Body of pancreas (tissue), 4 donors: ENCODE measurements at places on chromosomes 11 and 22.

DNA sequence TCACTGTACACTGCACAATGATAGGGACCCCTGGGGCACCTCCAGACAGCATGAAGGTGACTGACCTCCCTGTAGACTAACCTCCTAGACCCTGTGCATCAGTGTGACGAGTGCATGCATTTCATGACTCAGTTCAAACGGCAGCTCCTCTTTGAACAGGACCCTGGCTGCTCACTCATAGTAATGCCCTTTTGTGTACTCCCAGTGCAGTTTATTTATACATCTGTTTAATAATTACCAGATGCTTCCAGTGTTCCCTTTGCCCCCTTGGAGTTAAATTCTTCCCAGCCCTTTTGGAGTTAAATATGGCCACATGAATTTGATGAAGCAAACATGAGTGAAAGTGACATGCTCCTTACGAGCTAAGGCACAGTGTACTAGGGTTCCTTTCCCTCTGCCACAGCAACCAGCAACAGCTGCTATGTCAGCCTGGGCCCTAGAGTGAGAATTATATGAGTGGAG, 72.4 kb downstream of the PANX1 start:
- no peaks in the 10 kb centered on the region for H3K27me3 ChIP-seq
- no peaks in the 10 kb centered on the region for H3K36me3 ChIP-seq

- no peak for DNase-seq
- no peak overlapping the region for H3K4me3 ChIP-seq
- no peaks in the 10 kb centered on the region for H3K4me1 ChIP-seq
- no peak overlapping the region for H3K27ac ChIP-seq
These were observed 68.9 kb upstream of the SEPTIN5 start for GRCh38 chr22:19645391-19645790.

GRCh38 chr22:47407461-47408025, 645.1 kb downstream of the TBC1D22A start:
- no peak overlapping the region for H3K27ac ChIP-seq
- no peaks in the 10 kb centered on the region for H3K36me3 ChIP-seq
- no peaks in the 10 kb centered on the region for H3K4me1 ChIP-seq
- H3K4me3 ChIP-seq = no peak overlapping the region
- H3K27me3 ChIP-seq = no peaks in the 10 kb centered on the region
- DNase-seq = no peak

DNA sequence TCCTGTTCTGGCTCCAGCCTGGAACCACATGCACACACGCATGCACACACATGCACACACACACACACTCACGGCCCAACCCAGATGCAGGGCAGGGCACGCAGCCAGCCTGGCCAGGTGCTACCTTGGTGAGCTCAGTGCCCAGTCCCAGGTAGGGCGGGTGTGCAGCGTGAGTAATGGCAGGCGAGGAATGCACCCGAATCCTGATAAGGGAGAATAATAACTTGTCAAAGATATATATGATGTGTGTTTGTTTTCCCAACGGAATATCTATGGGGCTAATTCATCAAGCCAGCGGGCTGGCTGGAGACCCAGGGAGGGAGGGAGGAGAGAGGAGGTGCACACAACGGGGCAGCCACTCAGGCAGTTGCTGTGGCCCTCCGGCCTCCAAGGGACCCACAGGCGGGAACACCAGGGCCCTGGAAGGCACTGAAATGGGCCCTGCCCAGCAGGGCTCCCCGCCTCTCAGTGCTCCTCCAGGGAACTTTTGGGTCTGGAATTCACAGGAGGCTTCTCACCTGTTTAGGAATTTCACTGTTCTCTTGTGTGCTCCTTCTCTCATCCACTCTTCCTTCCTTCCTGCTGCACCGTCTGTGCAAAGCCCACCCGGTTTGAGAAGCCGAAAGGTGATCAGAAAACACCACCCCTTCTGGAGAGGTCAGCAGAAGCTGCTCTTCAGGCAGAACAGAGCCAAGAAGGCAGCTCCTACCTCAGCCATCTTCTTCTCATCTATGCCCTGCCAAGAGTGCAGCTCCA, 79.0 kb downstream of the BUD13 start:
- H3K4me1 ChIP-seq = peaks cover 31% of the 10 kb centered on the region
- H3K36me3 ChIP-seq = no peaks in the 10 kb centered on the region
- H3K27me3 ChIP-seq = no peaks in the 10 kb centered on the region
- no peak overlapping the region for H3K4me3 ChIP-seq

DNA sequence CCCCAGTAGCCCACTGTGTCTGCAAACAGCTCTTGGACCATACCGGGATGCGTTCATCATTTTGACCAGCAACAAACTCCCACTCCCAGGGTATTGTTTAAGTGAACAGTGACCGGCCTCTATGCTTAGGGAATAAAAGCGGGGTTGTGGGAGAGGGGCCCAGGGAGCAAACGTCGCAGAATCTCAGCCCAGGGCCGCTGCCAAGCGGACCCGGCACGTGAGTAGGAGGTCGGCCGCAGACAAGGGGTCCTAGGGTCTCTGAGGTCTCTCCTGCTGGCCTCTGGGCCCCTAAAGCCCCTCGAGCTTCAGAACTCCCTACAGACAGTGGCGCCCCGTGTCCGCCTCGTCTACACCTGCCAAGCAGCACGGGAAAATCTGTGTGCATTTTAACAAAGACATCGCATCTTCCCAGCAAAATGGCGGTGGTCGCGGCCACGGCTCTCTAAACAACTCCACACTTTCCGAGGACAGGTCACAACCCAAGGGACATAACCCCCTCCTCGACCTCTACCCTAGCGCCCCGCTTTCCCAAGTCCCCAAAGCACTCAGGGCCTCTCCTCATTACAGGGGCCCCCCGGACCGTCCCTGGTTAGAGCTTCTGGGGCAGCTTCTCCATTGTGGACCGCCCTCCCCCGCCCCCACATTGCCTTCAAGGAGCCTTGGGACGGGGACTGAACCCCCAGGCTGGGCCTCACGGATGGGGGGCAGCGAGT, 3.9 kb upstream of the GCAT start:
- DNase-seq = no peak
- peaks cover 47% of the 10 kb centered on the region for H3K4me1 ChIP-seq
- H3K36me3 ChIP-seq = no peaks in the 10 kb centered on the region
- H3K4me3 ChIP-seq = no peak overlapping the region
- H3K27ac ChIP-seq = peak overlapping the region; percentile 10

DNA sequence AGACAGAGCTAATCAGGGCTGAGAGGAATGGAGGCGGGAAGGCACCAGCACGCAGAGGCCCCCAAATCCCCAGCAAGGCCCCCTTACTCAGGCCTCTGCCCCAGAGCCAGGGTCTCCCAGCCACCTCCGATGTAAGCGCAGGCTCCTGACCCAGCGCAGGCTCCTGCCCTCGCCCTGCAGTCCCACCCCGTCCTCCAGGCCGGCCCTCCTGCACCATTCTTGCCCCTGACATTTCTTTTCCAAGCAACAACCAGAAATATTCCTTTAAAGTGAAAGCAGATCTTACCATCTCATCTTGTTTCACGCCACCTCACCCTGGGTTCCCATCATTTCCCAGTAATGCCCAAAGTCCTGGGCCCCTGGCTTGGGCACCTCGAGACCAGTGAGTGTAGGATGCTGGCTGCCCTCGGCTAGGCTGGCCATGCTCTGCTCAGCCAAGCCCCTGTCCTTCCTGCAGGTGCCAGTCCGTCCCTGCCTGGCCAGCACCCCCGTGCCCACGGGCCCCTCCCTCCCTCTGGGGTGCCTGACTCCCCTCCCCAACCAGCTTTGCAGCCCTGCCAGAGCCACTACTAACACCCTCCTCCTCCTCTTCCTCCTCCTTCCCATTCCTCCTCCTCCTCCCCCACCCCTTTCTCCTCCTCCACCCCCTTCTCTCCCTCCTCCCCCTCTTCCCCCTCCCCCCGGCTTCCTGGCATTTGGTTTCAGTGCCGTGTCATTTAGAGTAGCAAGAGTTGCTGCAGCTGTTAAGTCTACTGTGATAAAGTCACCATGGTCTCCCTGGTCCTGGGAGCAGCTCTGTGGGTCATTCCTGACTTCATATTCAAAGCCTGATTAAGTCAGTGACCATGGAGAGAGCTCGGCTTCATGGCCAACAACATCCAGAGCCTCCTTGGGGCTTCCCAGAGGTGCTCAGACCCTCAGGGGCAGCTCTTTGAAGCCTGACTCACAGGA, 78.7 kb downstream of the PIWIL3 start:
- H3K27ac ChIP-seq = no peak overlapping the region
- no peak overlapping the region for H3K4me3 ChIP-seq
- H3K4me1 ChIP-seq = peaks cover 14% of the 10 kb centered on the region

DNA sequence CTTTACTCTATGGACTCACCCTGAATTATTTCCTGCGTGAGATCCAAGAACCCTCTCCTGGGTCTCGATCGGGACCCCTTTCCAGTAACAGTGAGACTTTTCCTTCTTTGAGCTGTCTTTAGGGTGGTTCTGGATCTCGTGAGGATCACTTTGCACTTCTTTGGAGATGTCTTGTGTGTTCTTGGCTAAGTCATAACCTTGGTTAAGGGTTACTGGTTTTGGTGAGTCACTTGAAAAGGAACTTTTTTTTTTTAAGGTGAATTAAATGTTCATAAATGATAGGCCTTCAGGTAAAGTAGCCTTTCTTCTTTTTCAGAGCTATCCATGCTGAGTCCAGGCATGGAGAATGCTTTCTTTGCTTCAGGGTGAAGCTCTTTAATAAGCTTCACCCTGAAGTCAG, 19.4 kb upstream of the GSTP1 start:
- DNase-seq = no peak
- peaks cover 14% of the 10 kb centered on the region for H3K4me1 ChIP-seq
- no peaks in the 10 kb centered on the region for H3K27me3 ChIP-seq
- no peaks in the 10 kb centered on the region for H3K36me3 ChIP-seq
- no peak overlapping the region for H3K4me3 ChIP-seq
- H3K27ac ChIP-seq = no peak overlapping the region
